ENCODE measurements at places on chromosomes 12 and 14.

DNA sequence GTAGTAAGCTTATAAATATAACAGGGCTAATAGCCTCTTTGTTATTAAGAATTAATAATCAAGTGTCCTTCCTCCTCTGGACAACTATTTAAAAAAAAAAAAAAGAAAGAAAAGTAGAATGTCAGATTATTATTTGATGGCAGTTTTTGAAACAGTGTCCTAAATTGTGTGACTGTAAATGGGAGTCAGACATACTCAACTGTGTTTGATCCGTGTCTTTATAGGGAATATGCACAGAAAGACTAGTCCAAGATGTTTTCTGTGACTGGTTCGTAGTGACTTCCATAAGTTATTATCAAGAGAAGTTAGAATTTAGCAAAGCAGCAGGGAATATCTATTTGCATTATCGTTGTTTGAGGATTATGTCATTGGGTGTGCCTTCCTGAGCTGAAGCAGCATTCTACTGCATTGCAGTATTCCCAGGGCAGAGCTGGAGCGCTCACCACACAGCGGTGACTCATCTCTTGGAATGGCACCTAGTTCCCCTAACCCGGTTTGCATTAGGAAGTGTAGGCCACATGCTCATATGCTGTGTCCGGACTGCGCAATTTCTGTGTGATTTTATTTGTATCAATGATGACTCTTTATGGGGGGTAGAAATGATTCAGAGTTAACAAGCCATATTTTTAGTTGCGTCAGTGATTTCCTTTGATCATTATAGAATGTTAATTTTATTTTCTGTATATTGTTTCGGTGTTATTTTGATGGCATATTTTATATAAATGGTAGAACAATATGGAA is 7.9 kb downstream of the DYNC1H1 start:
- no peak for DNase-seq

- no peak for DNase-seq
Measured at GRCh38 chr12:116609319-116610114, 50.3 kb downstream of the MAP1LC3B2 start.

- no peak for DNase-seq
Measured at GRCh38 chr12:125310461-125310860, 245.2 kb downstream of the AACS start.

GRCh38 chr14:21860172-21860571 is 186.6 kb upstream of the OR4E1 start:
- no peak for DNase-seq

DNA sequence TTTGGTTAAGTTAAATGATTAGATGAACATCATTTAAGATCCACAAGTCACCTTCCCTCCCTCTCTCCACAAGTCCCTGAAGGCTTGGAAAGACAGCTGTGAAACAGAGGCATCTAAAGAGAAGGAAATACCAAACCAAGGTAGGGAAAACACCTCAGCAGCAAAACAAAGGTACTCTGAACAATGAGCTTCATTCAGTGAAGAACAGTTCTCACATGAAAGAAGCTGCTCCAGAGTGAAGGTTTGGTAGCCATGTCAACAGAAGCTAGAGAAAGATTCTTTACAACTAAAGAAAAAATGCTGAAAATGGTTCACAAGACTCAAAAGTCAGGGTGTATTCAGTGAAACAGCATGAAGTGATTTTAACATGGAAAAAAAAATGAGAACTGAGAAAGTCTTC is 69.4 kb downstream of the FGD6 start:
- no peak for DNase-seq

GRCh38 chr12:116442946-116443345 is 116.2 kb upstream of the MAP1LC3B2 start:
- DNase-seq = no peak

DNA sequence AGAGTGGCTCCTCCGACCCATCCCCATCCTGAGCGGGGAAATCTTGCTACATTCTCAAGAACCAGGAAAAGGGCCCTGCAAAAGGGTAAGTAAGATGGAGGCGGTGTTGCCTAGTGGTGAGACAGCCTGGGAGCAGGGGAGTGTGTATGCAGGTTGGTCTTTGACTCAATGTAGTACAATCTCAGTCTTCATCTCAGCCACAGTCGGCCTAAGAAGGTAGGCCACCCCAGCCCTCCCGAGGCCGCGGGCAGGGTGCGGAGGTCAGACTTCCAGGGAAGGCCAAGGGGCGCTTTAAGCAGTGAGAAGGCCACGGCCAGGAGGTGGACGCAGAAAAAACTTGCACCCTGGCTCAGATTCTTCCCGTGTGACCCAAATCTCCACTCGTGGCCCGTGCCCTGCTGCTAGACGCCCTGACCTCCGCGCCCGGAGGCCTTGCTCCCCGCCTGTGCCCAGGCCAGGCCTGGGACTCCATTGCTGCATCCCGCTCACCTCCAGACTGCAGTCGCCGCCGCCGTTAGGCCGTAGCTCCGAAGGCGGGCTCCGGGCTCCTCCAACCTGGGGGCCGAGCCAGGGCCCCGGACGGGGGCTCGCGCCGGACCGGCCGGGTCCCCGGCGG is 435 bp downstream of the FOXM1 start:
- DNase-seq = no peak

- DNase-seq = no peak
Measured at GRCh38 chr14:91364524-91365270, 52.9 kb downstream of the CCDC88C start.

DNA sequence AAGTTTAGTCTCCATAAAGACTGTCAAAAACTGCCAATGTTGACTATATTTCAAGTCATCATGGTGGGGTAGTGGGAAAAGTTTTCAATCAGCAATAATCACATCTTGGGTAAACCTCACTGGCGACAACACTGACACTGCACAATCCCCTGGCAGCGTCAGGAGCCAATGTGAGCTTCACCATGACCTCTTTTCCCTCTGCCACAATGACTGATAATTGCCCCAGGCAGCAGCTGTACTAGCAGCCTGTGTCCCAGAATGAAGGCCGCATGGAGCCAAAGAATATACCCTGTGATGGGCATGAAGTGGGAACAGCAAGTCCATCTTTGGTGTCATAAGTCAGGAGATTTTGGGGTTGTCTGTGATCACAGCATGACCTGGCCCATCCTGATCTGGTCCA is 5.3 kb downstream of the MMAB start:
- no peak for DNase-seq

DNA sequence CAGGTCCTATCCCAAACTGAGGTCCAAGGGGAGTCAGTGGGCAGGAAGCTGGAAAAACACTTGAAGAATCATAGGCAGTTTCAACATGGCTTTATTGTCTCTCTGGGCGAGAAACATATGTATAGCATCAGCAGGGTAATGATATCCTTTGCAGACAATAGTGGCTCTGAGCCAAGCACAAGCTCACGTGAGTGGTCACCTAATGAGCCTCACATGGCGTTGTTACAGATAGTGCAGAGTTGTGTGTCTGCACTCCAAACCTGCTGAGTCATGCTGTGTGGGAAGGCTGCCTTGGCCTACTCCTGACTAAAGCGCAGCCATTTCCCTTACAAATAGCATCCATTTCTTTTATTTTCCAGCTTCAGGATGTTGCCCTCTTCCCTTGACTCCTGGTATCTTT is 105.2 kb upstream of the SYT1 start:
- no peak for DNase-seq

DNA sequence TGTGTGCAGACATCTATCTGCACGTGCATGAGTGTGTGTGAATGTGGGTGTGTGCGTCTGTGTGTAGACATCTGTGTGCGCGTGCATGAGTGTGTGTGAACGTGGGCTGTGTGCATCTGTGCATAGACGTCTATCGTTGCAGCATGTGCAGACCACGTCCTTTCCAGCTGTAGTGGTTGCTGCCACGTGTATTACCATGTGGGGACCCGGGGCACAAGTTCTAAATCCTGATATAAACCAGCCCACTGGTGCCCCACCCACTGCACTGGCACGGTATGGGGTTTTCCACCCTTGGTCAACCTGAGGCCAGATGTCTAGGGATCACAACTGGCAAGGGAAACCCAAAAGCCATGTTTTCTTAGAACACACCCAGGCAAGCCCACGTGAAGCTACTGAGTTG is 197.0 kb downstream of the ANO2 start:
- no peak for DNase-seq

GRCh38 chr12:84069699-84070098 is 842.9 kb downstream of the SLC6A15 start:
- no peak for DNase-seq

GRCh38 chr14:87691042-87691881 is 301.7 kb downstream of the GALC start:
- no peak for DNase-seq

- DNase-seq = no peak
Measured at GRCh38 chr14:47675466-47676314, at the start of gene MDGA2. TSS of gene MDGA2 (minus strand) at chr14:47675605.

Data from stimulated activated CD4-positive, alpha-beta T cell treated with anti-CD3 and anti-CD28 coated beads, Interleukin-12 subunit alpha, Interleukin-12 subunit beta, amount 100 ng/mL, for 24 hours (primary cell).